Fibroblast of skin of right quadriceps (primary cell): ENCODE measurements at places on chromosomes 13 and 19.

- no peak for DNase-seq
Observed at GRCh38 chr13:60135344-60135743, 28.4 kb downstream of the DIAPH3 start.

GRCh38 chr19:48772503-48772953 is 17.2 kb downstream of the FGF21 start:
- no peak for DNase-seq

DNA sequence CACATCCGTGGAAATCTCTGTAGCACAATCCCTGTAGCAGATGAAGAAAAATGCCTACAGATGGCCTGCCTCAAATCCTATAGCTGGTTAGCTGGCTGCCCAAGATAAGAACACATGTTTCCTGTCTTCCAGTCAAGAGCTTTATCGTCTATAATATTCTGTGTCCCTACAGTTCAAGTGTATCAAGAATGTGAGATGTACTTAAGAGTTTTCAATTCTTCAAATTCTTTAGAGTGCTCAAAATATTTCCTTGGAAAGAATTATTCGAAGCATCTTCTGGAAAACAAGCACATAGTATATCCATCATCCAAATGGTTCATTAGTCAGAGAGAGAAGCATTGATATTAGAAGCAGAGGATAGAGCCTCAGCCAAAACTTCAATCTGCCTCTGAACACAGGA is 239.8 kb downstream of the COG6 start:
- peak; percentile 74 for DNase-seq

DNA sequence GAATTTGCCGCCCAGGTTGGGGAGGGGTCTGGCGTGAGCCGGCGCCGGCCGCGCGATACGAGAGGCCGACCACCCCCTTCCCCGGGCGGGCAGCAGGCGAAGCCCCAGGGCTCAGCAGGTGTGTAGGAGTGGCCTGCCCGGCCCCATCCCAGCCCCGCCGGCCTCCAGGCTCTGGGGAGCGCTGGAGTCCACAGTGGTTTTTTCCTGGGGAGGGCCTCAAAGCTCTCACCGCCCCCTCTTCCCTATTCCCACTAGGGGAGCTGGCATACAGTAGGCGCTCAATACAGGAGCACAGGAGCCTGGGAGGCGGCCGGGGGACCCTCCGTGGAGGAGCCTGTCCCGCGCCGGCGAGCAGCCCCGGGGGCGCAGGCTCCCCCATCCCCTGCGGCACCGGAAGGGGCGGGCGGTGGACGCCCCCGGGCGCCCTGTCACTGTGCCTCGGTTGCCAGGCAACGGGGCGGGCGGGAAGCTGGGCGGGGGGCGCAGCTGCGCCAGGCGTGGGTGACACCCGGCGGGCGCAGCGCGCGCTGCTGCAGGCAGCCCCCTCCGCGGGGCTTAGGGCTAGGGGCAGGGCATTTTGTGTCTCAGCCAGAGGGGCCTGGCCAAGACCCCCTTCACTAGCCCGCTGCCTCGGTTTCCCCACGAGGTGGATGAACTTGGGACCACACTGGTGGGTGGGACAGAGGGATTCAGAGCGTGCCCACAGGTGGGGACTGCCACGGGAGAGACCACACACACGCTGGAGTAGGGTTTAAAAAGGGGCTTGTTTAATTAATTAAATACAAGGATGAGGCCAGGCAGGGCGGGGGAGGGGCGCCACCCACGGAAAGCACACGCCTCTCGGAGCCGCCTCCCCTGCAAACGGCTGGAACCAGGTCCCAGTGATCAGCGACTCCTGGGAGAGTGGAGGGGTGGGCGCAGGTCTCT is 3.6 kb upstream of the REXO1 start:
- no peak for DNase-seq

- no peak for DNase-seq
Observed at GRCh38 chr13:51818781-51819511, 15.0 kb upstream of the DHRS12 start.

GRCh38 chr13:49214917-49215376 is 5.2 kb upstream of the MLNR start:
- no peak for DNase-seq

- peak; percentile 50 for DNase-seq
Observed at GRCh38 chr19:13633109-13633508, 126.8 kb upstream of the CACNA1A start.

GRCh38 chr13:49315756-49316482 is 68.2 kb downstream of the CDADC1 start:
- no peak for DNase-seq
